Neural crest cell (in vitro differentiated cells): ENCODE measurements at places on chromosomes 3 and 15.
A peak's percentile ranks its signal among the peaks of the same experiment; 100 is the strongest.

DNA sequence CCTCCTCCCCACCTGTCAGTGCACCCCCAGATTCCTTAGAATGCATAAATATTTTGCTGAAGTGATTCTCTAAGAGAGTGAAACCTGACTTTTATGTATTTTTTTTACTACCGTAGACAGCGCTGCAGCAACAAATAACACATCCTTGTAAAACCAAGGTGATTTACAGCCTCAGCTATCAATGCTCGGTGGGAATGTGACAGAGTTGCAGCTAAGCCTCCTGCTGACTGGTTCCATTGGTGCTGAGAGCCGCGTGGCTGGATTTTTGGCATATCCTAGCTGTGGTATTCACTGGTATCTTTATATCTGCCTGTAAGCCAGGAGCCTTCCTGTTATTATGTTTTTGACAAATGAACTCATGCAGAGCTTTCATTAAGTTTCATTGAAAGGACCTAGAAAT lies 11.0 kb downstream of the FGD5 start:
- no peaks in the 10 kb centered on the region for H3K4me1 ChIP-seq
- DNase-seq = no peak
- H3K4me3 ChIP-seq = no peak overlapping the region
- H3K27ac ChIP-seq = no peak overlapping the region

DNA sequence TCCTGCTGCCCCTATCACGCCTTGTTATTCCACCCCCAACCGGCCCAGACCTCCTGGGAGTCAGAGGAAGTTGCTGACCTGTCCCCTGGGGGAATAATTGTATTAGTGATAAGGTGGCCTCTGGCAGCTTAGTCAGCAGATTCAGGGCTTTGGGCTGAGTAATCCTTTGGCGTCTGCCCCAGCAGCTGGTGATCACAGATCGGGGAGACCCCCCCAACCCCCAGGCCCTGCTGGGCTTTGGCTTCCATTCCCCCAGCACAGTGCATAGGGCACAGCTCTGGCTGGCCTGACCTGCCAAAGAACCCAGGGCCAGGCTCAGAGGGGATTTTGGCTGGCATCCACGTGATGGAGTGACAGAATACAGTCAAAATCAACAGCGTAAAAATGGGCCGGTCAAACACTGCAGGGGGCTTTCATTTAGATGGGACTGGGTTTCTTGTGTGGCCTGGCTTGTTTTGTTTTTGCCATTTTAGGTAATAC lies 3.9 kb upstream of the NR2E3 start:
- DNase-seq = no peak
- H3K27ac ChIP-seq = peak overlapping the region; percentile 86
- peaks cover 33% of the 10 kb centered on the region for H3K4me1 ChIP-seq

GRCh38 chr3:175215833-175216232 lies 356.7 kb downstream of the NAALADL2 start:
- H3K4me1 ChIP-seq = no peaks in the 10 kb centered on the region
- no peak for DNase-seq
- H3K4me3 ChIP-seq = no peak overlapping the region
- H3K27me3 ChIP-seq = no peaks in the 10 kb centered on the region
- no peak overlapping the region for H3K27ac ChIP-seq
- no peaks in the 10 kb centered on the region for H3K36me3 ChIP-seq

- H3K4me1 ChIP-seq = no peaks in the 10 kb centered on the region
- no peak overlapping the region for H3K27ac ChIP-seq
These were observed 109.2 kb upstream of the TPM1 start for GRCh38 chr15:62933386-62933785.

GRCh38 chr3:185900228-185900627 lies 37.6 kb downstream of the TRA2B start:
- no peaks in the 10 kb centered on the region for H3K27me3 ChIP-seq
- H3K36me3 ChIP-seq = no peaks in the 10 kb centered on the region
- H3K27ac ChIP-seq = no peak overlapping the region

DNA sequence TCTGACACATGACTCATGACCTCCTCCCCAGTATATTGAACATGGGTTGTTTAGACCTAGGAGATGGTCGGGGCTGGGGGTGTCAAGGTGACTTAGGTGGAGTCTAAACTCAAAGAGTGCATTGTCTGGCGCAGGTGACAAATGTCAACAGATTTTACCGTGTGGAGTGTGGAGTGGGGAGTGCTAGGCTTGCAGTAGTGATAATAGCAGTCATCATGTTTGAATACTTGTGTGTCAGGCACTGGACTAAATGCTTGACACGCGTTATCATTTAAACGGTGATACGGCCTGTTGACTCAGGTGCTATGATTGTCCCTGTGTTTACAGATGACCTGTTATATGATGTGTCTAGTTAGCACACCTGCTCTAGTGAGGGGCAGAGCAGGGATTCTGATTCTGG lies 30.8 kb downstream of the MUC20 start:
- H3K4me1 ChIP-seq = peaks cover 4% of the 10 kb centered on the region
- peaks cover 21% of the 10 kb centered on the region for H3K27me3 ChIP-seq
- H3K36me3 ChIP-seq = peaks cover 2% of the 10 kb centered on the region
- H3K27ac ChIP-seq = no peak overlapping the region
- no peak overlapping the region for H3K4me3 ChIP-seq

DNA sequence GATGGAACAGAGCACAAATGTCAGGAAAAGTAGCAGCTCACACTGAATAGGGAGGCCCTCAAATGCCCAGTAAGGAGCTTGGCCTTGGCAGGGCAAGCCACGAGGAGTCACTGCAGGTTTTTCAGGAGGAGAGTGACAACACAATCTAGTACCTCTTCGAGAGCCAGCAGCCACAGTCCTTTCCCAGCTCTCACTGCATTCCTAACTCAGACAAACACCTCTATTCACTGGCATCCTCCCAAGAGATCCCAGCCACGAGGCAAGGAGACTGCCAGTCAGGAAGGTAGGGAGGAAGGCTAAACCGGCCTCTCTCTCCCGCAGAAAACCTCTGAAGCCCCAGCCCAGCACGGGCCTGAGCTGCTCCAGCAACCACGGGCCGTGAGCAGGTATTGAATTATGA lies 146.0 kb upstream of the SMAD3 start:
- H3K27ac ChIP-seq = no peak overlapping the region
- H3K36me3 ChIP-seq = peaks cover 5% of the 10 kb centered on the region
- peaks cover 3% of the 10 kb centered on the region for H3K27me3 ChIP-seq
- no peak overlapping the region for H3K4me3 ChIP-seq
- no peak for DNase-seq

DNA sequence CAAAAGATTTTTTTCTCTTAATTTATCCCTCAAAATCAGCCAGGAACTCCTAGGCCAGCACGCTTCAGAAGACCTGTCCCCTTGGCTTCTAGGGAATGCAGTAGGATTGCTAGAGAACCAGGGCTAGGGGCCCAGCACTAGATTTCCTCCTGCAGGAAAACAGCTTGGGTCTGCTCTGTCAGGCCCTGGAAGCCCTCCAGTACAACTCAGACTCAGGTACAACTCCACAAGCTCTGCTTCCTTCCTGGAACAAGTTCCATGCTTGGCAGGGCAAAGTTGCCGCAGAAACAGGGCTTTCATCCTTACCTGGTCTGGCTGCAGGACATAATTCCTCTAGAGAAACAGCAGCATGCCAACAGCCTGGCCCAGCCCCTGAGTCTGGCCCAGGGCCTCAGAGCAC lies 96.1 kb upstream of the CTNNB1 start:
- H3K27me3 ChIP-seq = no peaks in the 10 kb centered on the region
- peaks cover 8% of the 10 kb centered on the region for H3K4me1 ChIP-seq
- H3K36me3 ChIP-seq = no peaks in the 10 kb centered on the region
- no peak overlapping the region for H3K4me3 ChIP-seq

DNA sequence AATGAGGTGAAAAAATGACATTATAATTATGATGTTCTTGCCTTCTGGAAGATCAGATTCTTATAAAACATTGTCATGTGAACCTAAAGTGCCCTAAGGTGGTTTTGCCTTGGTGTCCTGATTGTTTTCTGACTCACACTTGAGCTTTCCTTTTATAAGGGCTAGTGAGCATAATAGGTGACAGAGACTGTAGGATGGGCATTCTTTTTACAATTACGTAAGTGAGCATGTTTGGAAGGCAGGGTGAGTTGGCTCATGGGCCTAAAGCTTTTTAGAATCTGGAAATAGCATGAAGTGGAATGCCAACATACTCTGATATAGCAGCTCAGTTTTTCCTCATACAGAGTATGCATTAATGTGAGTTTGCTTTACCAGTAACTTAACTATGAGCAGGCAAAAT lies 41.2 kb downstream of the CRYBG3 start:
- no peaks in the 10 kb centered on the region for H3K36me3 ChIP-seq
- no peak overlapping the region for H3K27ac ChIP-seq
- DNase-seq = no peak
- H3K4me3 ChIP-seq = no peak overlapping the region

DNA sequence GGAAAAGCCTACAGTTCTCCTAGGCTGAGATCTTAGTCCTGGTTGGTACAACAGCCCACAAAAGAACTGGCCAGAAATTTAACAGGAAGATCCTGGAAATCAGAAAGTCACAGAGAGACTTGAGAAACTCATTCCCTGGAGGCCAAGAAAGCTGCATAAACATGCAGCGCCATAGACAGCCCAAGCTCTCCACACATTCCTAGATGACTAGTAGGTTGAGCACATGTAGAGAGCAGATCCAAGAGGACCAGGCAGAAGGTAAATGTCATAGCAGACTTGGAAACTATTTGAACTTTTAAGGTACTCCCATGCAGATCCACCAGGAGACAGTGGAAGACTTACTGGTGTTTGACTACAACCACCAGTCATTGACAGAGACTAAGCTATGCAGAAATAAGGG lies 18.4 kb downstream of the KBTBD12 start:
- H3K4me3 ChIP-seq = no peak overlapping the region
- H3K4me1 ChIP-seq = no peaks in the 10 kb centered on the region
- H3K27ac ChIP-seq = no peak overlapping the region

DNA sequence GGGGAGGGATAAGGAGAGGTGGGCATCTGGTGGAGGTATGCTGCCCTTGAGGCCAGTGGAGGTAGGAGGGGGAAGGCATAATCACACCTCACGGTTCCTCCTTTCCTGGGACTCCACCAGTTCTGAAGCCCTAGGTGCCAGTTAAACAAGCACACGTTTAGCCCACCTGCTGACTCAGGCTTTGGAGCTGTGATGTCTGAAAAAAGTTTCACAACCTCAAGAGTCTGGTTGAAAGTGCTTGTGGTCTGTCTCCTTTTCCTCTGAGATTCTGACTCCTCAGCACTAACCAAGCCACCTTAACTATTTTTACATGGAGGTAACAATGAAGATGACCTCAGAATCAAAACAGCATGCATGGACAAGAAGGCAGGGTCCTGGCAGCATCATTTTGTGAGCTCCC lies 23.0 kb downstream of the HPS3 start:
- no peaks in the 10 kb centered on the region for H3K27me3 ChIP-seq
- H3K27ac ChIP-seq = no peak overlapping the region
- DNase-seq = no peak
- H3K36me3 ChIP-seq = peaks cover 12% of the 10 kb centered on the region
- H3K4me1 ChIP-seq = no peaks in the 10 kb centered on the region
- no peak overlapping the region for H3K4me3 ChIP-seq

DNA sequence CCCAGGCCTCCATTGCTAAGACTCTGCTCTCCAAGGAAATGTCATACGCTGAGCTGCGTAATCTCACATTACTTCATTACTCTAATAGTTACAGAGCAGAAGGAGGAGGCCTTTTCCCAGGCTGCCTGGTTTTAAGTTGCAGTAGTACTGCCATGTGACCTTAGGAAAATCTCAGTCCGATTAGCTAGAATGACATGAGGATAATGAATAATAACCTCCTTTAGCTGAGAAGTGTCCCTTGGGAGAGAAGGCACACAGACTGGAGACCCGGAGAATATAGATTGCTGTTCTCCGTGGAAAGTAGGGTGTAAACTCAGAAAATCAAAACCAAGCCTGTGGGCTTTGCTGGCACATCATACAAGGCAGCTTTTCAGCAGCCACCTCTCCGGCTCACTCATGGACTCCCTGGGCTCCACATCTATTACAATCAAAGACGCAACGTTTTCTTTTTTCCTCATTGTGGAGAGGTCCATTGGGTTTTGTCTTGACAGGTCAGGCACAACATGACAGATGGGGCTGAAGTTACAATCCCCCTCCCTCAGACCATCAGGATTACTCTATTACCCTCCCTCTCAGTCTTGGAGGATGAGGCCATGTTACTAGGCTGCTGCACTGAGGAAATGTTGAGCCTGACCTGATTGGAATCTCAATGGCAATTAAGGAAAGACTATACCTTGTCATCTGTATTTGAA lies 134.8 kb upstream of the MB21D2 start:
- no peaks in the 10 kb centered on the region for H3K36me3 ChIP-seq
- no peaks in the 10 kb centered on the region for H3K27me3 ChIP-seq
- H3K4me1 ChIP-seq = peaks cover 3% of the 10 kb centered on the region
- DNase-seq = no peak
- H3K27ac ChIP-seq = no peak overlapping the region

DNA sequence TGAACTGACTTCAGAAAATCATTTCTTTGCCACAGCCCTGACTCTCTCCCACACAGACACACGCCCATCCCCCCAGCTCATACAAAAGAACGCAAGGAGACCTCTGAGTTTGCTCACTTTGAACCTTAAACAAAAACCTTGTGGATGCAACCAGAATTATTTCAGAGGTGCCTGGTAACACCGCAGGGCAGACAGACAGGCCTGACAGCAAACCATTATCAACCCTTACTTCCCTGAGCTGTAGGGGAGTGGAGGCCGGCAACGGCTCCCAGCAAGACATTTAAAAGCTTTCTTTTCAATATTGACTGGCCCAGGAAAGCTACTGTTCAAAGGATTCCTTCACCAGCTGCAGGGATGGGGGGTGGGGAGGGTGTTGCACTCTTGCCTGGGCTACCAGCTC lies 2.0 kb upstream of the EFCC1 start:
- H3K4me1 ChIP-seq = peaks cover 74% of the 10 kb centered on the region
- peak overlapping the region; percentile 64 for H3K27ac ChIP-seq
- H3K27me3 ChIP-seq = peaks cover 38% of the 10 kb centered on the region
- no peaks in the 10 kb centered on the region for H3K36me3 ChIP-seq
- DNase-seq = peak; percentile 29

GRCh38 chr3:172355836-172356235 lies 92.4 kb downstream of the GHSR start:
- no peak for DNase-seq
- peaks cover 18% of the 10 kb centered on the region for H3K36me3 ChIP-seq
- H3K4me3 ChIP-seq = no peak overlapping the region
- H3K27me3 ChIP-seq = no peaks in the 10 kb centered on the region
- no peaks in the 10 kb centered on the region for H3K4me1 ChIP-seq

DNA sequence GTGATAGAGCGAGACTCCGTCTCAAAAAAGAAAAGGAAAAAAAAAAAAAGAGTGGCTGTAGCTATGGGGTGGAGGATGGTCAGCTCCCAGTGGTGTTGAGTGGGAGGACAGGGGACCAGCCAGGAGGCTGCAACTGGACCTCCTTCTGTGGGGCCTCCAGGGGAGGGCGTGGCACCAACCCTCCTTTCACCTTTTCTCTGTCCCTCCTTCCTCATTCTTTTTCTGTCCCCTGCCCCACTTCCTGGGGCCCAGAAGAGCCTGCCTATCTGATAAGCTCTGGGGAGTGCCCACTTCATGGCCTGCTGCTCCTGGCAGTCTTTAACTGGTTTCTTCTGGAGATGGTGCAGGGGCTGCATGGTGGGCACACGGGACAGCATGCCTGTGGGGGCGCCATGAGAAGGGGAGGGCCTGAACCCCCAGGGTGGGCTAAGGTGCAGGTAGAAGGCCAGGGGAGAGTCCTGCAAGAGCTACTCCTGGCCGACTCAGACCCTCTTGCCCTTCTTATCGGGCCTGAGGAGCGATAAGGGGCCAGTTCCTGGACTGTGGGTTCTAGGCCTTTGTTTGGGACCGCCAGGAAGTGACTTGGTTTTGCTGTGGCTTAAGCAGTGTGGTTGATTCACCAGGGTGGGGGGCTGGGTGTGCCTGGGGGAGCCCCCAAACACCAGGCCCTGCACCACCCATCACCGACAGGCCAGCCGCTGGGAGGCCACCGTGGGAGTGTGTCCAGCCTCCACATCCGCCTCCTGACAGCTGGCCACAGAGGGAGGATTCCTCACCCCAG lies 49.4 kb upstream of the FLNB start:
- H3K4me1 ChIP-seq = peaks cover 4% of the 10 kb centered on the region
- no peaks in the 10 kb centered on the region for H3K36me3 ChIP-seq
- H3K4me3 ChIP-seq = no peak overlapping the region
- no peak for DNase-seq
